HuH-7 (cell line): ENCODE measurements at places on chromosomes 16 and 17.

- no peak for DNase-seq
Measured at GRCh38 chr16:86122681-86123342, 223.8 kb downstream of the IRF8 start.

- no peak for DNase-seq
Measured at GRCh38 chr17:74778960-74779359, 2.8 kb upstream of the NAT9 start.

GRCh38 chr16:10130538-10130937 lies 51.7 kb downstream of the GRIN2A start:
- no peak for DNase-seq

DNA sequence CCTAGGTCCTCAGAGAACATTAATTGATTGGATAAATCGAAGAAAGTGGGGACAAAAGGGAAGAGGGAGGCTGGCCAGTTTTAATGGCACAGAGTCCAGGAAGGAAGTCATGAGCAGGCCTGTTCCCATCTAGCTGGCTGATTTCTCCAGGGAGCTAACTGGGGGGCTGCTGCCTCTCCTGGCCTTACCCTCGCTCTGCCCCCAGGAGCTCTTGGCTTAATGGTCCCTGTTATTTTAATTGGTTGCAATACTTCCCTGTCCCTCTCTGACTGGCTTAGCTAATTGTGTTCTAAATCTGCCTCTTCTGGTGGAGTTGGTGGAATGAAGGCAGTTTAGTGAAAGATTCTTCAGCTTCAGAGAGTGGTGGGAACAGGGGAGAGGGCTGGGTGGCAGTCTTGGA lies 61.4 kb downstream of the MGAT5B start:
- DNase-seq: no peak

DNA sequence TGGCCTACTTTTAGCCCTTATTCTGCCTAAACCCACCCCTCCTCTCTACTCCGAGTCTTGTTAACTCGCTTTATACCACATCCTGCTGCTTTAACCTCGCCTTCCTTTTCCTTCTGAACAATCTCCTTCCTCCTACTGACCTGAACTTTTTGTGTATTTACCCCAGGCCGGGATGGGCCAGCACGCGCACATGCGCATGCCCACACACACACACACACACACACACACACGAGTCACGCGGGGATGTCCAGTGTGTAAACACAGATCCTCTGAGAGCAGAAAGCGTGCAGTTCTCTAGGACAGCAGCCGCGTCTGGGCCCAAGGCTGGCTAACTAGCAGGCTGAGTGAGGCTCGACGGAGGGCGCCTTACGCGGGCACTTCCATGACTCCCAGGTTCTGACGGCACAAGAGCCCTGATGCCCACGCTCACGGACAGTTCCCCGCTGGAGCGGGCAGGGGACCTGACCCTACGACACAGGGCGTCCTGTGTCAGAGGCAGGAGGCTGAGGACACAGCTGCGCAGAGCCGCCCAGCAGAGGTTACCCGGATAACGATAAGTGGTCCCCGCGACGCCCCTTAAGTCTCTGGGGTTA lies 610 bp downstream of the PIK3R5 start:
- DNase-seq: no peak

DNA sequence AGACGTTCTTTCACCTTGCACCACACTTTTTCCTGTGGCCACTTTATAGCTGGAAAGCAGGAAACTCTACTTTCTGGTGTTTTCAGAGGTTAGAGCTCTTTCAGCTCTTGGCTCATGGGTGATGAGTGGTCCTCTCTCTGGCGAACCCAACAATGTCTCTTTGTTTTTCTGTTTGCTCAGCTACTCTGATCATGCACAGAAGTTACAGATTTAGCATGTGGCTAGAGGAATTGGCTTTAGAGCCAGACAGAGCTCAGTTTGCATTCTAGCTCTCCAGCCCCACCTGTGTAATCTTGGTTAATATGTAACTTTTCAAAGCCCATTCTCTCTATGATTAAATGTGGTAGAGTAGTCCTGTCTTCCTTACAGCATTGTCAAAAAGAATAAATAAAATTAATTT lies 225.2 kb downstream of the HAPSTR1 start:
- DNase-seq: peak; percentile 41

GRCh38 chr16:16042076-16042475 lies 92.7 kb downstream of the ABCC1 start:
- DNase-seq: no peak

GRCh38 chr16:66521951-66522771 lies 27.8 kb downstream of the TK2 start:
- no peak for DNase-seq

- no peak for DNase-seq
Measured at GRCh38 chr17:82938873-82939620, 99.2 kb upstream of the ZNF750 start.

- DNase-seq: no peak
Measured at GRCh38 chr17:70658317-70658716, 489.0 kb downstream of the KCNJ2 start.

GRCh38 chr16:51931653-51932052 lies 615.3 kb downstream of the TOX3 start:
- no peak for DNase-seq

- DNase-seq: no peak
Measured at GRCh38 chr17:62807812-62808575, at the start of gene MARCHF10. Gene MARCHF10 (minus strand): TSS chr17:62808314. CDS start chr17:62801735, 6,579 bp downstream.

DNA sequence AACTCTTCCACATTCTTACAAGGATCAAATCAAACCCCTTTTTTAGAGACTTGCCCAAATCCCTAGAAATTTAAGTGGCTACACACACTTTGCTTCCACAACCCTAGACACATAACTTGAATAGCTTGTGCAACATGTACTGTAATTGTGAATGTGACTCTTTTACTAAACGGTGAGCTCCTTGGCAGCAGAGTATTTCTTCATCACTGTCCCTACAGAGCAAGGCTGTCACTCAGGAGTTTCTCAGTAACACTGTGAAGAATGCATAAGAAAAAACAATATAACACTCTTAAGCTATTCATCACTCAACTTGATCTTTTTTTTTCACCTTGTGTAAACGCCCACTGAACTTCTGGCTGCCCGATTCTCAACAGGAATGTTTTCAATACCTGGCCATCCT lies 53.8 kb upstream of the ADAMTS18 start:
- DNase-seq: no peak

DNA sequence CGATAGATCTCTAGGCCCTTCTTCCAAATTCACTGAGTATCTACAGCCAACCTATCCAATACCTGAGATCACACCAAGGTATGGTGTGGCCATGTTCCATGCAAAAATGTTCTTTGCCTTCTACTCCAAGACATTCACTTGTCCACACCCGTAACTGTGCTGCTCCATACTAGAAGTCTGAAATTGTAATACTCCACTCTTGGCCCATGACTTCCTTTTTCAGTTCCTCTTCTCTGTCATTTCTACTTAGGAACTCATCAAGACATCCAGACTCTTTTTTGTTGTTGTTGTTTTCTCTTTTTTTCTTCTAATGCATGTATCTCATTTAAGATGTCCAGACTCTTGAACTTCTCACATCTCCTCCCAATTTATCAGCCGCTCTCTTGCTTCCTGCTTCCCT lies 42.5 kb upstream of the KSR1 start:
- no peak for DNase-seq

DNA sequence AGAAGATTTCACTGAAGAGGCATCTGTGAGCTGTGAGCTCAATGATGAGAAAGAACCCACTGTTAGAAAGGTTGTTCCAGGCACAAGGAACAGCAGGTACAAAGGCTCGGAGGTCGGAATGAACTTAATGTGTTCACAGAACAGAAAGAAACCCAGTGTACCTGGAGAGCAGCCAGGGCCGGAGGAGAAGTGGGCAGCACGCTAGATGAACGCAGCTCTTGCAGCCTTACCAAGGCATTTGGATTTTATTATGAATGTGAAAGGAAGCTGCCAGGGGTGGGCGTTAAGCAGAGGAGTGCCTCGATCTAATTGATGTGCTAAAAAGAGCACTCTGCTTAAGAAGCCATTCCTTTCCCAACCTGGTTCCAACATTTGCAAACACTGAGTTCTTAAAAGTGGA lies 19.0 kb downstream of the EEF2K start:
- no peak for DNase-seq

DNA sequence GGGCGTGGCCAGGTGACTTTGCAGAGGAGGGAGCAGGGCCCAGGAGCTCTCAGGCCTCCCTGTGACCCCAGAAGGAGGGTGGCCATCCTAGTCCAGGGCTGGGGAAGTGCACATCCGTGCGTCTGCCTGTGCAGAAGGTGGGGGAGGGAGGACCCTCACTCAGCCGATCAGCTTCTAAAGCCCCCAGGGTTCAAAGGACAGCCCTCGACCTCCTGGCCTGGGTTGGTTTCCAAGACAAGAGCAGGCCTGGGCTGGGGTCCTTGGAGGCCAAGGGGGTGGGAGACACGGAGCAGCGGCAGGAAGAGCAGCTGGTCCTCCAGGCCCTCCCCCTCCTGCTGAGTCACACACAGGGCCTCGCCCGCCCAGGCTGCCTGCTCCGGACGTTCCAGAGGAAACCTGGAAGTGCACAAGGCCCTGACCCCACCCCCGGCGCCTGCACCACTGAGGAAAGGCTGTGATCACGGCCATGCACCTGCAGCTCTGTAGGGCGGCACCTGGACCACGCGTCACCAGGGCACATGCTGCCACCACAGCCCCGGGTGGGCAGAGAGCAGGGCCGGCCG lies 67.1 kb upstream of the ZNF469 start:
- no peak for DNase-seq
